ENCODE measurements at places on chromosomes 5 and 9.

GRCh38 chr9:89996773-89997172 lies 392.0 kb downstream of the GADD45G start:
- DNase-seq: peak; percentile 15

DNA sequence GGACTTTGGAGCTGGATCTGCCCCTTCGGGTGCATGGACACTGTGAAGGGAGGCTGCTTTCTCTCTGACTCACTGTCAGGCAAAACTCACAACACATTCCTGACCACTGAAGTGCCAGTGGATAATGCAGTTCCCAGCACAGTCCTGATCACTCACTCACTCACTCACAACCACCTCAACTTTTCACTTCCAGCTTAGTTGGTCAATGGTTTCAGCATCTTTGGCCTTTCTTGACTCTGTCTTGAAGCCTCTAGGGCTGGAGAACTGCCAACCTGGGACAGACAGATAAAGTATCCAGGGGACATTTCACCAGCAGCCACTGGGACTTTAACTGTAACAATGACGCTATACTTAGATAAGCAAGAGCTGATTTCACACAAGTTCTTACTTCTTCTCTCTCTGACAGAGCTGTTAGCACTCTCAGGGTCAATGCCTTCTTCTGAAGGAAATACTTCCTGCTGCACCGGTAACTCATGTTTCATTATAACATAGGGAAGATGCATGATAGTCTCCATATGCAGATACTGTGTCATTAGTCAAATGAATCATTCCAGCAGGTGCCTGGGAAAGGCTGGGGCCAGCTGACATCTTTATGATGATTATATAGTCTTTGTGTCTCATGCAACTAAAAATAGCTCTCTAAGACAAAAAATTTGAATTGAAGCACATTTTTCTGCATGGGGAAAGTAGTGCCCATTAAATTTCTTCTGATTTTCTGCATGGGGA lies 499.0 kb downstream of the SEMA5A start:
- no peak for DNase-seq

DNA sequence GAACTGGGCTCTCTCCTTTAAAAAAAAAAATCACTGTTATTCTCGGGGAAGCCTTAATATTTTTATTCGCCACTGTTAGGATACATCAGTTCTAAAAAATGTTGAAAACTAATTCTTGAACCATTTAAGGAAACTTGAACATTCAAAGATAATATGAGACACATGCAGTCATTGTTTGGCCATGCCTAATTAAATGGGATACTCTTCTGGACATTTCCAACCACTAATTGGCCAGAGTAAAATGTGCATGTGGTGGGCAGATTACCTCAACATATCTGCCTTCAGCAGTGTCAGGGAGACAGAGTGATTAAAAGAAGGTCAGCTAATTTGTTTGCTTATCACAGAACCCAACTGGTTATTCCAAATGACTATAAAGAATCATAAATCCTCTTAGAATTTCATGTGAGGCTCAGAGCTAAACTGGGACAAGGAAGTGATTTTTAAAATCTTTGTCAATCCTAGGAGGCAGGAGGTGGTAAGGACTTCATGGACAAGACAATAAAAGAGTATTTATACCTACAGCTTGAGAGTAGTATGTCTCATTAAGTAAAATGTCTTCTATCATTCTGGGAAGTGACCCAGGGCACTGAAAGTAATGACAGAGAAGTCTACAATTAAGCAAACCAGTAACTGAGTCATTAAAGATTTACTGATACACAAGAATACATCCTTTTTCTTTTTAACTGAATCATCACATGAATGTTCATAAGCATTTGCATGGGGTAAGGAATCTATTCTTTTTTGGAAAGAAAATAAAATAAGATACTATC lies 242.9 kb upstream of the TRPM3 start:
- DNase-seq: no peak

- no peak for DNase-seq
Observed at GRCh38 chr9:27423915-27424710, 100.0 kb upstream of the IFNK start.

DNA sequence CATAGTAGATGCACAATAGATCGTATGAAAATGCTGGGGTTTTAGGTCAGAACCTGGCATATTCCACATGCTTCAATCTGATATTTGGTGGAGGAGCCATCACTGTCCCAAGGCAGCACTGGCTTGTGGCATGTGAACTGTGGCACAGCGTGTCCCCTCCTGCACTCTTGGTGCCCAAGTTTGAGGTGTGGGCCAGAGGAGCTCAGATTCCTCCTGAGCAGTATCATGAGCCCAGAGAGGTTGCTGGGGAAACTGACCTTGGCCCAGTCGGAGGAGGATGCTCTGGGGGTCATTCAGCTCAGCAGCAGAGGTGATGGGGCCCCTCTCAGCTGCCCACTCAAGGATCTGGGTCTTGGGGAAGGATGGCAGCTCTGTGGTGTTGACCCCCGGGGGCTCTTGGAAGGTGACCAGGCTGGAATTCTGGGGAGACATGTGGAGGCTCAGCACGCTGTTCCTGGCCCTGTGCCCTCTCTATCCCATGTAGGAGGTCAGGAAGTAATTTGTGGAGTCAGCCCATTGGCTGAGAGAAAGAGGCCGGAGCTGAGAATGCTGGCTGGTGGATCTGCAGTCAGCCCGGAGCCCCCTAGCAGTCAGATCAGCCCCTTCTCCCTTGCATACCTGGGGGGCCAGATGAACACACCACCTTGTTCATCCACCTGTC lies 23.7 kb downstream of the FPGS start:
- no peak for DNase-seq

- peak; percentile 30 for DNase-seq
Observed at GRCh38 chr5:8756498-8757084, 789.3 kb downstream of the SEMA5A start.

- no peak for DNase-seq
Observed at GRCh38 chr5:177542816-177543465, 11.4 kb downstream of the FAM193B start.

- DNase-seq: no peak
Observed at GRCh38 chr9:92730897-92731296, 33.7 kb downstream of the BICD2 start.

- peak; percentile 83 for DNase-seq
Observed at GRCh38 chr5:75668977-75669689, 48.1 kb downstream of the POC5 start.

- no peak for DNase-seq
Observed at GRCh38 chr5:173451031-173451430, 122.8 kb upstream of the STC2 start.

Measured in SHP77 treated with DMSO at 0.1 percent for 48 hours (cell line).